AG08396 (cell line): ENCODE measurements at places on chromosomes 6 and 20.

- DNase-seq: peak; percentile 38
These were observed 6.8 kb upstream of the USP49 start for GRCh38 chr6:41901882-41902519.

DNA sequence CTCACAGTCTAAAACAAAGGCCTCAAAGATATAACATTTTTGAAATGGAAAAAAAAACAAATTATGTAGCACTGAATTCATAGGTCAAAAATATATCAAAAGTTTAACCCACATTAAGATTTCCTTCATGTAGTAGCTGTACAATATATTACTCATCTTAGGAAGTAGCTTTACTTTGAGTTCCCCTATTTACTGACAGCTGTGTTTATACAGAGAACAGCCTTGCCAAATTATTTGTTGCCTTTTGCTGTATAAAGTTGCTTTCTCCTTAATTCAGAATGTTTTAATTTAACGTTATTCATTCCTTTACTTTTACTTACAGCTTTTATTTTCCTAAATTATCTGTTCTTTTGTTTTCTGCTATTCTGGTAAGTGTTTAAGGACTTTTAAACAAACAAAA lies 181.0 kb downstream of the COL12A1 start:
- DNase-seq: no peak

DNA sequence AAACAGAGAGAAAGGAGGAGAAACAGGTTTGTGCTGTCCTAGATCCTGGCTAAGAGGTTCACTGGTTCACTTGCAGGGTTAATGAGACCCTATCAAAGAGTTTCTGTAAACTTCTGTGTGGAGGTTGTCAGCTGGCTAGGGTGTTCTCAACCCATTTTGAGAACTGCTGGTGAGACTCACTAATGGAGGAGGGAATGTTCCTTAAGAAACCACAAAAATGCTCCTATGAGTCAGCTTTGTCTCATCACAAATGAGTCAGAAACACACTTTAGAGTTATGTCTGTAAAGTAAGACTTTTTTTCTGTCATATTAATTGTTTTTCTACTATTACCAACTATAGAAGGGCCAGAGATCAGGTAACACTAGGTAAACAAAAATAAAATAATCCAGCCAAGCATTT lies 884.4 kb downstream of the PHF3 start:
- peak; percentile 57 for DNase-seq

- no peak for DNase-seq
These were observed 124.3 kb downstream of the TPBG start for GRCh38 chr6:82487895-82488294.

GRCh38 chr6:50850223-50851048 lies 31.8 kb downstream of the TFAP2B start:
- DNase-seq: no peak
